SW 1271 (cell line): ENCODE measurements at places on chromosomes 7 and 10.

- no peak for DNase-seq
Observed at GRCh38 chr7:38413784-38414183, 140.3 kb upstream of the TARP start.

- no peak for DNase-seq
Observed at GRCh38 chr7:105131033-105131656, 117.1 kb downstream of the KMT2E start.

DNA sequence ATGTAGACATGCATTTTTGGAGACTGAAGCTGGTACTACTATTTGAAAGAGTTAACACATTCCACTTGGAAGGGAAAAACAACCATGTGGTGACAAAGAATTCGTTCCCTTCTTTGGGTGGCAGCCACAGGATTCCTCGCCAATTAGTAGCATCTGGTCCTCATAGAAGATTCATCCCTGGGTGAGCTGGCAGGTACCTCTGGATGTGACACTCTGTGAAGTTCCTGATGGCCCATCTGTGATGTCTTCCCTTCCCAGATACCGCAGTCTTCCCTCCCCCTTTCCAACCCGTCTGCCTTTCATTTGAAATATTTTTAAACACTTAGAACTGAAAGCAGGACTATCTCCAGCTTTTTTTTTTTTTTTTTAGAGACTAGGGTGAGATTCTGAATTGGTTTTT lies 569.5 kb downstream of the TYW1 start:
- DNase-seq = no peak

- no peak for DNase-seq
Observed at GRCh38 chr10:86667421-86668181, 710 bp upstream of the LDB3 start.

DNA sequence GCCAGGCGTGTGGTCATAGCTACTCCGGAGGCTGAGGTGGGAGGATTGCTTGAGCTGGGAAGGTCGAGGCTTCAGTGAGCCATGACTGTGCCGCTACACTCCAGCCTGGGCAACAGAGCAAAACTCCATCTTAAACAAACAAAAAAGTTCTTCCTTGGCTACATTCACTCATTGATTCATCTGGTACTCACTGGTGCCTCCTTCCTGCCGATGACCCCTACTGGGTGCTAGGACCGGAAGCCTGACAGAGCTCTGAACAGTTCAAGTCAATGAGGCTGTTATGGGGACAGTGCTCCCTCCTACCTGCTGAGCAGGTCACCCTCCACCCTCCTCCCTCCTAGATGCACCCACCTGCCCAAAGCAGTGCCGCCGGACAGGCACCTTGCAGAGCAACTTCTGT lies 4.9 kb downstream of the PCOLCE start:
- DNase-seq = peak; percentile 15

DNA sequence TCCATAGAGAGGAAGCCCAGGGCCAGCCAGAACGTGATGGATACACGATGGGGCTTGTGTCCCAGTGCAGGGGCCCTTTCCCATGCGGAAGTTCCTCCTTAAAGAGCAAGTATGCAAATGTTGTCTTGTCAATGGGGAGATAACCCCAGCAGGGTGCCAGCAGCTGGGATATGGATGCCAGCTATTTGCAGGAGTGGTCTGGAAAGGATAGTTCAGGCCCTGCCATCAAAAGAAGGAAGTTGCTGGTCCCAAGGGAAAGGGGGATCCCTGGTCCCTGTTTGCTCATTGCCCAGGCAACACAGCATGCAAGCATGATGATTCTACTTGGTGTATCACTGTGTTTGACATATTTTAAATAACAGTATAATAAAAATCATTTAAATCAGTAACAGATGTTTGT lies 73.1 kb upstream of the HECW1 start:
- DNase-seq = no peak

DNA sequence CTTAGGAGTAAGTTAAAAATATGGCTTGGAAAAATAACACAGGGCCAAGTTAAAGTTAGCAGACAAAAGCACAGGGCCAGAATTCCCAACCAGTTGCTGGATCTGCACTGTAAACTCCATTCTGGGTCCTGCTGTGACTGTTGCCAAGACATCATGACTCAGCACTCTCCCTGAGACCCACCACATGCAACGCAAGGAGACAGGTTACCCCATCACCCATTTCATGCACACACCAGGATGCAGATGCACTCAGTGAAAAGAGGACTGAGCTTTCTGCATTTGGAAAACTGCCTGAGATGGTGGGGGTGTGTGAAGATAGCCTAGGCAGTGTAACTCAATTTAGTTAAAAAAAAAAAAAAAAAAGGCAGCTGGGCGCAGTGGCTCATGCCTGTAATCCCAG lies 97.6 kb upstream of the ZNF438 start:
- DNase-seq = no peak

DNA sequence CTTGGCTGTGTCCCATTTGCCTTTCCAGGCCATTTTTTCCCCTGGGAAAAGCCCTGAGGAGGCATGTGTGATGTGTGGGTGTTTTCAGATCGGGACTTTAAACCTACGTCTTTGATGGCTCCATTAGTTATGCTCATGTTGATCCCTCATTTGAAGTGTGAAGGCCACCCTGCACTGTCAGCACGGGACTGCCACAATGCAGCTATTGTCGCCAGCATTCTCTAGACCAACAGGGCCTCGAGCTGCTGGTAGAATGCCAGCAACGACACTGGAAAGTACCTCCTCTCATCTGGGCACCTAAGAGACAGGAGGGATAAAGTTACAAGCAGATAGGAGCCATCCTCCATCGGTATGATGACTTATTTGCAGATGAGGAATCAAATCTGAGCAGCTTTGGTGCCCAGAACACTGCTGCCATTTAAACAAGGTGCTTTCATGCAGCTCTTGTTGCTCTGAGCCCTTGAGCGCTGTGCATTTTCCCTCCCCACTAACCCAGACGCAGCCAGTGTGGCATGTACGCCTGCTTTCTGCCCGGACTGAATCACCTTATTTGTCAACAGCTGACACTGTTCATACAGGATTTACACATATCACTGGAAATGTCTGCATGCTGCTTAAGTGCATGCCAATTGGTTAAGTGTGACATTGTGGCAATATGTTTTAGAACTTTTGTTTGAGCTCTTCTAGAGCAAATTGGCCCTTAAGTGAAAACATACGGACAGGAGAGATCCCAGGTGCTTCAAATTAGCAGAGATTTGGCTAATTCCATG lies 175.0 kb upstream of the PITRM1 start:
- DNase-seq = no peak
